ENCODE measurements at places on chromosomes 12 and 14.

- no peak for DNase-seq
These were observed 139.7 kb downstream of the KCNH5 start for GRCh38 chr14:62905566-62905965.

- no peak for DNase-seq
These were observed 30.3 kb downstream of the DMAC2L start for GRCh38 chr14:50342221-50343078.

DNA sequence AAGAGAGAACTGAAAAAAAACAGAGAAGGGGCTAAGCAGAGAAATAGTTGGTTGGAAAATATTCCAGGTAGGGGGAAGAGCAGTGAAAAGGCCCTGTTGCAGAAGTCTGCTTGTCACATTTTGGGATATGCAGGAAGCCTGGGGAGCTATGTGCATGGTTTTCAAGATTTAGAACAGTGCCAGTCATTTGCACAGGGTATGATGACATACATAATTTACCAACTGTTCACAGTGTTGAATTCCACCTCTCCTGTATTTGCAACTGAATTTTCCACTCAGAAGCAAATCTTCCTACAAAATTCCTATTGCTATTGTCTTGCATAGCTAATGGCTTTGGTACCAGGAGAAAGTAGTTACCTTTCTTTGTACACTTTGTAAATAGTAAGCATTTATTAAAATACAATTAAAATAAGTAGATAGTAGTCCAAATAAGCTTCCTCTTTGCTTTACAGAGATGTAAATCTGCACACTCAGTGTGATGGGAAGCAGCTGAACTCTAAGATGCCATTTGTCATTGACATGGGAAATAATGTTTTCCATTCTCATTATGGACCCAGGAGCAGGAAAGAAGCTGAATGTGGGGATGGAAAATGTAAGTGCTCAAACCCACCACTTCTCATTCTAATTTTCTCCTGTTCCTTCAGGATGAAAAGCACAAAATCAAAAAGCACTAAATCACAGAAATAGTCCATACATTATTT lies 177.4 kb downstream of the BTG1 start:
- DNase-seq: no peak

- DNase-seq: no peak
These were observed 64.5 kb upstream of the VASH1 start for GRCh38 chr14:76696791-76697190.

DNA sequence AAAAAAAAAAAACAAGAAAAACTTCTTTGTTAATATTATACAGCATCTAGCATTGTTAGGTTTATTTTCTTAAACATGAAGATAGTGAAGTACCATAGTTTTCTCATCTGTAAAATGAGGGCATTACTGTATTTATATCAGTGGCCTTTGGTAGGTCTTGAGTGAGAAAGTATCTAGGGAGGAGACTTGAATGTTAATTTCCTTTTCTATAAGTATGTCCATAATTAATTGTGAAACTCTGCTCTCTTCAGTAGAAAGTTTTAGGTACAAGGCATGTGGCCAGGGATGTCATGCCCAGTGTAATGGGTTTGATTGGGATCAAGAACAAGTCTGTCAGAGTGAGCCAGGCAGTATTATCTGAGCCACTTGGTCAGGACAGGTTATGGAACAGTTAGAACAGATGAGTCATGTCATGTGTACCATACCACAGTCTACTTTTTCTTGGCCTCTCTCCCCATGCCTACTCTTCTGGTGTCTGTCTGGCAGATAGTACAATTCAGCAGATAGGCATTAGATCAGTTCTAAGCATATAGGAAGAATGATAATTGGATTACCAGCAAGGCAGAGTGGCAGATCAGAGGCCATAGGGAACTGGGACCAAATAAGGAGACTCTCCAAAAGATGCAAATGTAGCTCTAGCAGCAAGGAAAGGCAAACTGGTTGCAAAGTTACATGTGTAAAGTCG lies 30.4 kb downstream of the FBXO34 start:
- DNase-seq: no peak
